ENCODE measurements at places on chromosomes 5 and 9.
A peak's percentile ranks its signal among the peaks of the same experiment; 100 is the strongest.

DNA sequence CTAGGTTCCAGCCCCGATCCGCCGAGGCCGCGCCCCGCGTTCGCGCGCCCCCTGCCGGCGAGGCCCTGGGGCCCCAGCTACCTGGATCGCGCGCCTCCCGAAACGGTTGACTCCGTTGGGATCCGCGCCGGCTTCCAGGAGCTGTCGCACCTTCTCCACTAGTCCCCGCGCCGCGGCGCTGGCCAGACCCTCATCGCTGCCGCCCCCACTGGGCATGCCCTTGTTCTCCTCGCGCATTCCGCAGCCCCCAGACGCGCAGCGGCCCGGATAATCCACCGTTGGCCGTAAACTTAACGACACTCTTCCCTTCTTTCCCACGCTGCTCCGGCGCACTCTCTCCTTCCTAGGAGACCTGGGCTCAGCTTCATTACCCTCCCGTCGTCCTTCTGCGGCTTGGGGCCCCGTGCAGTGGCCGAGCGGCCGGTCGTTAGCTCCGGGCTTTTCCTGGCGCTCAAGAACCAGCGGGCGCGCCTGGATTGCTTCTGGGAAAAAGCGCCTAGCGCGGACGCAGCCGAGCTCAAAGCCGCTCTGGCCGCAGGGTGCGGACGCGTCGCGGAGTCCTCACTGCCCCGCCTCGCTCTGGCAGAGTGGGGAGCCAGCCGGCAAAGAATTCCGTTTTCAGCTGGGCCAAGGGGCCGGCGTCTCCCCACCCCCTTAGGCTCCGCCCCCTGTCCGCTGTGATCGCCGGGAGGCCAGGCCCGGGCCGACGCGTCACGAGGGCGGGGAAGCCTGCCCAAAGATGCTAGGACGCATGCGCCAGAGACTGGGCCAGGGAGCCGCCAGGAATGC is at the start of gene CDKN2B:
Gene CDKN2B, minus strand, starts transcription at position 589 of the 789 bp plus-strand sequence. Its CDS starts 352 bp downstream, at position 237.
- DNase-seq: peak; percentile 88

DNA sequence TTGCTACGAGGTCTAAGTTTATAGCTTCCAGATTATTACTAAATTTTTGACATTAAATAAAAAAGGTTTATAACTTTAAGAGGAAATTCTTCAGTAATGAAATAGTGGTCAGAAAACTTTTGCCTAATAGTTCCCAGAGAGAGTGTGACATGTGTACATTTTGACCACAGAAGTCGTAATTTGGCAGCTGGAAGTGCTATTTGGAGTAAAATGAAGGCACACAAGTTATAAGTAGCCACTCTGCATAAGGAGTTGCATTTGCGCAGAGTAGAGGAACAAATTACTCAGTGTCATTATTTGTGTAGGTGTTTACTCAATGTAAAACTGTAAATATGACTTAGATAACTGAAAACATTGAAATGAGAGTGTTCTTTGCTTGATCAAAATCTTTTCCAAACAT is 408.4 kb downstream of the CCDC171 start:
- no peak for DNase-seq

- DNase-seq: no peak
Observed at GRCh38 chr5:143931986-143932385, 120.0 kb downstream of the HMHB1 start.

- DNase-seq: no peak
Observed at GRCh38 chr9:106019039-106019680, 324.8 kb downstream of the TMEM38B start.

DNA sequence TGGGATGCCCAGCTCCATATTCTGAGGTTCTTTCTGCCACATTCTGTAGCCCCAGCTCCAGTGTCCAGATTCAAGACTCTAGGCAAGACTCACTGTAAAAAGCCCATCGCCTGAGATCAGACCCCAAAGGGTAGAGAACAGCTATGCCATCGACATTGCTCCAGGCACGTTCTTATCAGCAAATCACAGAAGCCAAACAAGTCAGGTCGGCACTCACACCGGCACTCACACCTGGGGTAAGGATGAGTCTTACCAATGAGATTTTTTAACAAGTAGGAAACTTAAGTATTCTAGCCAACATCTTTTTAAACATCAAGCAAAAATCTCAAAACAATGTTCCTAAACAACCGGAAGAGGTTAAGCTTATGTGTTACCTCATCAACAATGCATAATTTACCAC is 2.4 kb downstream of the CDKN2AIPNL start:
- DNase-seq: no peak

DNA sequence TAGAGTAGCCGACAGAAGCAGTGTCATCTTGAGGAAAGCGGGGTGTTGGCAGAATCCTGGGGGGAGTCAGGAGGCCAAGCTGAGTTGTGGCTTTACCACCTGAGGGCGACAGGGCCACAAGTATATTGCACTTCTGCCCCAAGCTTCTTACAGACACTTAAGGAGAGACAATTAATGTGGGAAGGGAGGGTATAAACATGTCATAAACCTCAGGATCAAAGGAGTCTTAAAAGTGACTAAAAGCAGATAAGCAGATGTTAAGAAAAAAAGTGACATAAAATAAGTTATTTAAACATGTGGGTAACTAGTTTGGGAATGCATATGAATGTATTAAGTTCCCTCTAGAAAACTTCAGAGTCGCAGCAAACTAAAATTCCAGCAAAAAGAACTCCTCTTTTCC is 63.9 kb downstream of the ERAP1 start:
- no peak for DNase-seq

- DNase-seq: no peak
Observed at GRCh38 chr9:137244486-137245449, 3.7 kb downstream of the TUBB4B start.

DNA sequence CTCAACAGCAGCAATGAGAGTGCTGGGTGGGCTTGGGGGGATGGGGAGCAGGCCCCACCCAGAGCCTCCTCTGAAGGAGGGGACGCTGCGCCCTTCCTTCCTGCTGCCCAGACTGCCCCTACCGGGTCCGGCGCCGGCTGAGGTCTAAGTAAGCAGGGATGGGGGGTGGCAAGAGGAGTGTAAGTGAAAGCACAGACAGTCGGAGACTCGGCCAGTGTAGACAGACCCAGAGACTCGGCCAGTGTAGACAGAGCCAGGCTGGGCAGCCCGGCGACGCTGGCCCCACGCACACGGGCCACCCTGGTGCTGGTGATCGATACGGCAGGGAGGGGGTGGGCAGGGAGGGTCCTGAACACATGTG is 7.4 kb upstream of the ENTPD8 start:
- no peak for DNase-seq

DNA sequence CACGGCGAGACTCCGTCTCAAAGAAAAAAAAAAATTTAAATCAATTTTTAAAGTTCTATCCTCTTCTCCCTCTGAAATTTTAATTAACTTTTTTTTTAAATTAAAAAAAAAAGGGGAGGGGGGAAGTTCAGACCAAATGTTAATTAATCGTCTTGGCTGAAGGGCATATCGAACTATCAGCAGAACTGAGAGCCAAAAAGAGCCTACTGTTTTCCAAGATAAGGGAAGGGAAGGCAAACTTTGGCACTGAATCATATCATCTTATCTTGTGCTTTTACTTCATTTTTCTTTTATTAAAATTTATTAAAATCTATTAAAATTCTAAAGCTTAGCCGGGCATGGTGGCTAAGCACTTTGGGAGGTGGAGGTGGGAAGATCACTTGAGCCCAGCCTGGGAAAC is 45.9 kb upstream of the MTMR12 start:
- no peak for DNase-seq

DNA sequence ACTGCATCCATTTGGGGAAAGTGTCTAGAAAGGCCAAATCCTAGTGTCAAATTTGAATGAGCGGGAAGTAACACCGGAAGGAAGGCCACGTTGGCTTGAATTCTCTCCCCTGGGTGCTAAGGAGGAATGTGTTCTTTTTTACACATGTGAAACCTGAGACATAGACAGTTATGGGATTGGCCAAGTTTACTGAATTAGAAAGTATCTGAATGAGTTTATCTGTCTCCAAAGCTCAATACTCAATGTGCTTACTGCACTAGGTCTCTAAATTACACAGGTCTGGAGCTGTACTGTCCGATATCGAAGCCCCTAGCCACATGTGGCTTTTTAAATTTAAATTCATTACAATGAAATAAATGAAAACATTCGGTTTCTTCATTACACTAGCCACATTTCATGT is 6.0 kb downstream of the DMRT1 start:
- peak; percentile 45 for DNase-seq

DNA sequence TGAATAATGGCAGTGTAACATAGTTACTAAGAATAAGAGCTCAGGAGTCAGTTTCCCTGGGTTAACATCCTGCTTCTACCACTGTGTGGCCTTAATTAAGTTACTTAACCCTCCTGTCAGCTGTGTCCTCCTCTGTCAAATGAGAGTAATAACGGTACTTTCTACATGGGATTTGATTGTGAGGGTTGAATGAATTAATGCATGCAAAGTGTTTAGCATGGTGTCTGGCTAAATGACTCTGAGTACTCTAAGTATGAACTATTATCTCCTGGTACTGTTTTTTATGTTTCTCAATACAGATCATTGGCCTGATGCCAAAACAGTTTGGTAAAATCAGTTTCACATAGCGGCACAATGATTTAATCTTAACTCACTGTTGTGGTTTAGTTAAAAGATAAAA is 19.6 kb downstream of the ZNF131 start:
- DNase-seq: peak; percentile 48

DNA sequence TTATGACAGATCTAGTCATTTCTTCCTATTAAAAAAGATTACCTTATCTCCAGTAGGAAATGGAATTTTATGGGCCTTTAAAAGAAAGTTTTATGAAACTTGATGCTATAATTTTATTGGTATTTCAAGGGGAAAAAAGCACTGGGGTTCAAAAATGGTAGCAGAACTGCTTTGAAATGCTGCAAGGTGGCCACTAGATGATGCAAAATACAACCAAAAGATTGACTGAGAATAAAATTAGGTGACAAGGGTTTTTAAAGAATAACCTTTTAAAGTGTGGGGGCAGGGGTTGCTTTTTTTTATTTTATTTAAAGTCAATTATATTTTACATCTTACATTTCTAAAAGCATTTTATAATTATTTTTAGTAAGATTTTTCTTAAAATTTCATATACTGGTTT is 61.7 kb downstream of the KLF9 start:
- DNase-seq: no peak

DNA sequence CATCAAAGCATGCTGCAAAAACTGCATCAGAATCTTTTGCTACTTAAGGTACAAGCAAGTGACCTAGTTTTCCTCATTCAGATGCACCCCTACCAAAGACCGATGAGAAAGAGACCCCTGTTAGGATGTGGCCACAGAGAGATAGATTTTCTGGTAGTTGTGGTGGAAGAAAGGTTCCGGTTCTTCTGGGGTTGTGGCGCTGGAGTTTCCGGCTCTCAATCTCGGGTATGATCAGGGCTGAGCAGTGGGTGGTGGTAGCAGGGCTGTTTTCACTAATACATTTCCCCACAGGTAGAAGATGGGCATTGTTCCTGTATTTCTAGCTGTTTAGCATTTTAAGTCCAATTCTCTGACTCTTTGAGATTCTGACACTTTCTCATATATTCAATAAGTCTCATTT is 58.4 kb downstream of the PCSK1 start:
- peak; percentile 29 for DNase-seq

DNA sequence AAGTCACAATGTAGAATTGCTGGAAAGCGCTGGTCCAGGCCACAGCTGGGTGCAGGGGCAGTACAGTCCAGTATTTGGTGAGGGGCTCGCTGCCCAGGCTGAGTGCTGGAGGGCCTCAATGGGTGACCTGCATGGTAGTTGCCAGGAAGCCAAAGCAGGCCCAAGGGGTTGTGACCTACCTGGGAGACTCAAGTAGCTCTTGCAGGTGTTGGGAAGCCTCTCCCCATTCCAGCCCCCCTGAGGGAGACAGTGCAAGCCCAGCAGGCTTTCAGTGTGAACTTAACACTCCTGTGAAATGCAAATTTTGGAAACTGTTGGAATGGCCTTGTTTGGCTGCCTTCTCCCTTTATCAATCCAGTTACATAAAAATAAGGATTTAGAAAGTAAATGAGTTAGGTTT is 13.9 kb downstream of the KDM4C start:
- no peak for DNase-seq

- peak; percentile 23 for DNase-seq
Observed at GRCh38 chr5:59042201-59043055, 459.6 kb downstream of the RAB3C start.

GRCh38 chr9:20591223-20591622 is 31.1 kb downstream of the MLLT3 start:
- no peak for DNase-seq

GRCh38 chr9:11001546-11001945 is 388.7 kb upstream of the PTPRD start:
- DNase-seq: no peak

DNA sequence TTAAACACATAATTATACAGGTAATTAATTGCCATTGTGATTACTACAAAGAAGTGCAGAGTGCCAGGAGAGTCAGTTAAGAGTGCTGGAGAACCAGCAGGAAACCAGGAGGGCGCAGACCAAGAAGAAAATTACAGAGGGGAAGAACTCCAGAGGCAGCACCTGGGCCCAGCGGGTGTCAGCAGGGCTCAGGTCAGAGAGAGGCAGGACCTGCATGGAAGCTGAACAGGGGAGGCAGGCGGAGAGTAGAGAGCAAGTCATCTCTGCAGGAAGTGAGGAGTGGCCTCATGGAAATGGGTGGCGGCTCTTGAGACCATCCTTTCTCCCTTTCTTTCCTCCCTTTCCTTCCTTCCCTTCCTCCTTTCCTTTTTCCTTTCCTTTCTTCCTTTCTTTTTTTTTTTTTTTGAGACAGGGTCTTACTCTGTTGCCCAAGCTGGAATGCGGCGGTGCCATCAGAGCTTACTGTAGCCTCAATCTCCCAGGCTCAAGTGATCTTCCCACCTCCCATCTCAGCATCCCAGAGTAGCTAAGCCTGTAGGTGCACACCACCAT is 4.0 kb upstream of the ZBTB34 start:
- no peak for DNase-seq

DNA sequence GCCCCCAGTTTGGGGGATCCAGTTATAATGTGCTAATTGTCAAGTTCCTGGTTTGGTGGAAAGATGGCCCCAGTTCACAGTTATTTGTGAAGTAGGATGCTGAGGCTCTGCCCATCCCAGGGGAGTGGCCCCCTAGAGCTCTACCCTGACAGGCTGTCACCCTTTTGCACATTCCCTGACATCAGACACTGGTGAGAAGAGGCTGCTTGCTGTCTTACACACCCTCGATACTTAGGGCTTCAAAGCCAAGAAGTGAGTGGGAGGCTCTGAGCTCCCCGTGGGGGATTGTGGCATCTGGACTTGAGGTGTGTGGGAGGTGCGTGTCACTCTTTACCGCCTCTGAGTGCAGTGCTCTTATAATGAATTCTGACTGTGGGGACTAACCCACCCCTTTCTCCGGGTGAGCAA is 168.5 kb downstream of the DOCK2 start:
- DNase-seq: peak; percentile 80

- peak; percentile 49 for DNase-seq
Observed at GRCh38 chr9:128103589-128103962, 24.0 kb downstream of the PTGES2 start.

DNA sequence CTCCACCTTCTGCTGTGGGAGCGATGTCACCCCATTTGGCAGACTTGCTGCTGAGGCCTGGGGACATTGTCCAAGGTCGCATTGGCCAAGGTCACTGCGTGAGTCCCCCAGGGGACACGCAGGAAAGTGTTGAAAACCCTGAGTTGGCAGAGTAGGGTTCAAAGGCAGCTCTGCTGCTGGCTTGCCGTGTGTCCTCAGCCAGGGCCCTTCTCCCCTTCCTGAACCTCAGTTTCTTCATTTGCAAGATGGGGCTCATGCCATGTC is 14.0 kb downstream of the ASS1 start:
- no peak for DNase-seq
